ENCODE measurements at places on chromosomes 5 and 9. TPM values are rescaled to one million over a fixed set of nuclear protein-coding genes. Genes with fewer than 3 reads are reported as not detected.

DNA sequence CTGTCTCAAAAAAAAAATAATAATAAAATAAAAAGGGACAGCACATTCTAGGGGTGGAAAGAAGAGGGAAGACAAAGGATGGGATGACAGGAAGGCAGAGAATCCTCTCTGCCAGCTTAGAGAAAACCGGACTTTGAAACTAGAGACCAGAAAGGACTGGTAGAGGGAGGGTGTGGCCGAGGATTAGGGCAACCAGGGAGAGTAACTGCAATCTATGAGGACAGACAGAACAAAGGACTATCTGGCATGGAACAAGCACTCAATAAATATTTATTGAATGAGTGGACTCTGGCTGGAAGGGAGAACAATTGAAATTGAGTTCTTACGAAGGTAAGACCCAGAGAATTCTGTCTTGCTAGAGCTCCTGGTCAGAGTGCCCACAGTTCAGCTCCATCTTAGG, 2.4 kb downstream of the GBA2 start:
- DNase-seq, result no peak

DNA sequence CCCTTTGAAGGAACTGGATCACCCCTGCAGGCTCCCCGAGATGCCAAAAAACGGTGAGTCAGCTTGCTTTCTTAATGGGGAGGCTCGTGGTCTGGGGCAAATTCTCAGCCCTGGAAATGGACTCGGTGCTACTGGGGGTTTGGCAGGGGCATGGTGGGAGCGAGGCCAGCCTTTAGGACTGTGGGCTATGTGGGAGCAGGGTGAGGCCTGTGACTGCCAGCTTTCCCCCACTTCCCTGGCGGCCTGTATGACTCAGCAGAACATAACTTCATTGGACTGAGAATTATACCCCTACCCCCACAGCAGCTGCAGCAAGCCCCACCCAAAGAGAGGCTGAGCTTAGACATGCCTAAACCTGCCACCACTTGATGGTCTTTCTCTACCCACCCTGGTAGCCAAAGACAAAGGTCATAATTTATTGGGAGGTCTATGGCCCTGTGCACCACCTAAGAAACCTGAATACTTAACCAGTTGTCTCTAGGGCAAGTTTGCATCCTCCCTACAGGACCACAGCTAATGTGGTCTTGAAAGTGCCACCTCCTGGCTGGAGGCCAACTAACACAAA, 325.3 kb downstream of the TLE1 start:
- DNase-seq, result no peak

- no peak for DNase-seq
Observed at GRCh38 chr5:149030392-149030791, 32.5 kb downstream of the SH3TC2 start.

DNA sequence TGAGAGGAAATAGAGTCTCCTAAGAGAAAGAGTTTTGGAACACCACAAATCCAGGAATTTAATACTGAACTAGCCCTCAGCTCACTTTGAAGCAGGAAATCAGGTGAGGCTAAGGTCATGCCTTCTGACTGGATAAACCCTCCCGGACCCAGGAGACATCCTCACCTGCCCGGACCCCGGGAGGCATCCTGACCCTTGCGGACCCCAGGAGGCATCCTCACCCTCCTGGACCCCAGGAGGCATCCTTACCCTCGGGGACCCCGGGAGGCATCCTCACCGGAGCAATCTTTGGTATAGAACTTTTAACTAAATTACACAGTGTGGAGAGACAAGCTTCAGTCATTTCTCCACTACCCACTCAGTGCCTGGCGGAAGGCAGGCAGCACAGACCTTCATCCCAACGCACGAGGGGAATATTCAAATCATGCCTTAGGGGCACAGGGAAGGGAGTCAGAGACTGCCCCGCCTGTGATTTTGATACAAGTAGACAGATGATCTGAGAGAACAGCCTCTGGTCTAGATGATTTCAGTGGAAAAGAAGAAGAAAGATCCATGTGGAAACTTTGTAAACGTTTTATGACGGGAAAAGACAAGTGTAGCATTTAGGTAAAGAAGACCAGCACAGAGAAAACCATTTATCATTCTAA, 21.3 kb downstream of the STXBP1 start:
- DNase-seq, result no peak

DNA sequence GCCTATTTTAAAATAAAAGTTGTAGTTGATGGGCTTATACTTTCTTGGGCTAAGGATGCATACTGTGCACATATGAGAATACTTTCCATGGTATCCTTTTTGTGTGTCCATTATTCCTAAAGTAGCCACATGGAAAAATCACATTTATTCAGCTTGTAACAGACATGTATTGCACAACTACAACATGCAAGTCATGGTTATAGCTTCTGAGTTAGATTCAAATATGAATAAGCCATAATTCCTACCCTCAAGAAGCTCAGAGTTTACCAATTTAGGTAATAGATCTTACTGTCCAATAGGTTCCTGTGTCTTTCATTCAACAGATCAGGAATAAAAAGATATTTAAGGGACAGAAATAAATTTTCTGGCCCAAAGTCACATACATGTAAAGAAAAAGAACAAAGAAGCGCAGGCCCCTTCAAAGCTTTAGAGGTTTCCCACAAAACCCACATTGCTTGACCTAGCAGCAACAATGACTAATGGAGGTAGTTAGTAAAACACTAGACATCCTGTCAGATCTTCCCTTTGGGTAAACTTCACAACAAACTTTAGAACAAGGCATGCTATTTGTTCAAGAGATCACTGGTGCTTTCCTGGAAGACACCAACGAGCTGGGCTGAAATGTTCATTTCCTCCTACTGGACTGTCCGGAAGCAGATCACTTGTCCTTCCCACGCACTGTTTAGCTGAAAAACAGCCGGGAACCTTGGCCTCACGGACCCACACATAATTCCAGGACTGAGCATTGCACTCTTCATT, 78.4 kb upstream of the ITGA1 start:
- no peak for DNase-seq

DNA sequence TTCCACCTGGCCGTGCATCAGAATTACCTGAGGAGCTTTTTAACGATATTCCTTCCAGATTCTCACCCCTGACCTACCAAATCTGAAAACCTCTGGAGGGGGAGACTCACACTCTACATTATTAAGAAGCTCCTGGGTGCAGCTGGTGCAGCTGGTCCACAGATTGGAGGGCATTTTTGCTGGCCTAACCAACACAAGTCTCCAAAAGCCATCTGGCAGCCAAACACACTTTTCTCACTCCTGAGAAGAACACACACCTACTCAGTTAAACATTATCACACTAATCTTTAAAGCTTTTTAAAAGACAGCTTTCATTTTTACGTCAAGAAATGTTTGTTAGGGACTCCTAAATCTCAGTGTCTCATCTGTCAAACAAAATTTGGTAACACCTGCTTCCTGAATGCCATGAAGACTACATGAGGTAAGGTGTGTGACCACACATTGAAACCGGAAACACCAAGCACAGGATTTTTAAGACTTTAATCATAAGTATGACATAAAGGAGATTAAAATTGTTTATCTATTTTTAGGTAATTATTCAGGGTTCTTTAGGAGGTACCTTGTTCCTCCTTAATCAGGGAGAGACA, 14.2 kb upstream of the PTPN3 start:
- DNase-seq, result no peak

DNA sequence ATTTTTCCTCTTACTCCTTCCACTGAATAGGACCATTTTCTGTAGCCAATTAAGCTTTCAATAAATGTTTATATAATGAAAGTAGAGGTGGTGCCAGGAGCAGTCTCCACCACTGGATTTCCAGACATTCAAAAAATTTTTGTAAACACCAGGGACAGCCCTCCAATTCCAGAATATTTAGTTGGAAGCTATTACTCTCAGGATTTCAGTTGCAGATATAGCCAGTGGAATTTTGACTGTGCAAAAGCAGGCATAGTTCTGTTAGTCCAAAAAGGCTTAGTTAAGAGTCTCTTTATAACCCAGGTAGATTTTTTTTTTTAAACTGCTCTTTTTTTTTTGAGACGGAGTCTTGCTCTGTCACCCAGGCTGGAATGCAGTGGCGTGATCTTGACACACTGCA, 138.1 kb upstream of the DMRT1 start:
- DNase-seq, result no peak

GRCh38 chr9:81227507-81228245, 461.7 kb downstream of the TLE1 start:
- no peak for DNase-seq

Gene SHISAL2B
- not detected for total RNA-seq

- no peak for DNase-seq
Observed at GRCh38 chr9:31188496-31188895, 1195.9 kb upstream of the ACO1 start.

Gene MEIKIN
- not detected for total RNA-seq

Gene CMYA5
- 49.4 TPM for total RNA-seq

Gene LAMC3
- total RNA-seq, result 4.1 TPM

DNA sequence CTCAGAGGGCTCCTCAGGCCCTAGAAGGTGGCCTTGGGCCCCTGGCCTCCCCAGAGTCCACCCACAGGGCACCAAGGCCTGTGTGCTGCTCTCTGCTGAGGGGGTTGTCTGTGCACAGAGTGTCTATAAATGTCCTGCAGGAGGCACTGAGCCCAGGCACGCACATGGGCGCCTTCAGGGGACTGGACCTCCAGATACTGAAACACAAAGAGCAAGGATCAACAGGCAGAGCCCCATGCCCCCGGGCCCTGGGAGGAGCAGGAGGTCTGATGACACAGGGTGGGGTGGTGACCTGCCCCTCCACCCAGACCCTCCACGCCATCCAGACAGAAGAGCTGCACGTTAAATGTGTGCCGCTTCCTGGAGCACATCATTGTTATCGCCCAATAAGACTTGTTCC, 64.6 kb upstream of the SIMC1 start:
- no peak for DNase-seq

DNA sequence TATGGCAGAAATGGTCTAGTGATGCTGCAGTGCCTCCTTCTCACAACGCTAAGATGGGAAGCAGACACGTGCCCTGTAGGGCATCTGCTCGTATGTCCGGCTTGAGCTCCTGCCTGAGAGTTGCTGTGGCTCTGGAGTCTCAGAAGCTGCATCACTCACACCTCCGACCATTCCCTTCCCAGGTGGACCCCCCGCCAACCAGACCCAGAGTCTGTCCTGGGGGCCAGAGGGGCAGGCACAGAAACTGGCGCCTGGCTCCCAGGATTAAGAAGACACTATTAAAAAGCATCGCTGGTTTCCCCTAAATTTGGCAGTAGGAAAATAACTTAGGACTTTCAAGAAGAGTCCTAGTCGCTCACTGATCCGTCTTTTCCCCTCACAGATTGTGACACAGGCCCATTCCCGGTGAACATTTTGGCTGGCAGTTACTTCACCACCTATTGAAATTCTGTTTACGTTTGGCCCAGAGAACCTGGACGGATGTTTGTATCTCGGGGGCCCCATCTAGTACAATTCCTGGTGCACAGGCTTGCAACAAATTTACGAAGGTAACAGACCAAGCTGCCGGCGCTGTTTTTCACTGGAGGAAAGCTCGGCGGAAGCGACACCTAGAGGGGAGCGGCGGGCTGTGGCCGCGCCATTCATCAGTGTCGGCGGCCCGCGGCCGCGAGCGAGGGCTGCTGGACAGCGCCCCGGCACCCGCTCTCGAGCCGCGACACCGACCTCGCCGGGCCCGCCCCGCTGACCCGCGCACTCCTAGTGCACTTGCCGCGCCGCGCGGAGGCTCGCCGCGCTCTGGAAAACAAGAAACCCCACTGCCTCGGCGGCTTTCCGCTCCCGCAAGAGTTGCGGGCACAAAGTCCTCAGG, 1.6 kb downstream of the FSTL4 start:
- DNase-seq, result no peak

DNA sequence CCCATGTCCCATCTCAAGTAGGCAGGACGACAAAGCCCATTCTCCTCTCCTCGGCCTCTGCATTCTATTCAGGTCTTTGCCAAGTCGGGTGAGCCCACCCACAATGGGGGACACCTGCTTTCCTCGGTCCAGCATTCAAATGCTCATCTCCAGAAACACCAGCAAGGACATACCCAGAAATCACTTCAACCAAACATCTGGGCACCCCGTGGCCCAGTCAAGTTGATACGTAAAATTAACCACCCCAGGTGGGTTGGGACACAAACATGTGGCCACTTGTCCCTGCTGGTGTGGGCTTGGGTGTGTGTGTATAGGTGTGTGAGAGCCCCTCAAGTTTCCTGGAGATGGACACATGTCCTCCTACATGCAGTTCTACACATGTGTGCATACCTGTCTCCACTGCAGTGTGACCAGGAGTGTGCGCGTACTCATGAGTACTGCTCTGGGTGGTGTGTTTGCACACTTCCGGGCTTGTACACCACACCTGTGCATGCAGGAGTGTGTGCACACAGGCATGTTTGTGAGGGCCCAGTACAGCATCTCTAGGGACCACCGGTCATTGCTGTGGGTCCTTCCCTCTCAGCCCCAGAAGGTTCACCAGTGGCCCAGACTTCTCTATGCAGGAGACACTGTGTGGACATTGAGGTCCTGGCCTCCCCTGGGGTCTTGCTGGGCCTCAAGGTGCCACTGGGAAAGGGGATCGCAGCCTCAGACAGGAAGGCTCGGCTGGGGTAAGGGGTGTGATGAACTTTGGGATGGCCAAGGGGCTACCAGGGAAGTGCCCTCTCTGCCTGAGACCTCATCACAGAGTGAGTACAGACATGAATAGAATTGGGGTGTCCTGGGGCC, 35.4 kb upstream of the RXRA start:
- DNase-seq, result no peak

- DNase-seq, result no peak
Observed at GRCh38 chr5:40093550-40093949, 586.2 kb upstream of the PTGER4 start.

- DNase-seq, result no peak
Observed at GRCh38 chr5:16707168-16707868, 90.5 kb upstream of the RETREG1 start.

Gene ITGA2
- 7.0 TPM for total RNA-seq

GRCh38 chr9:5509573-5509972, 758 bp upstream of the PDCD1LG2 start:
- no peak for DNase-seq

GRCh38 chr5:1477341-1477740, 32.1 kb upstream of the SLC6A3 start:
- no peak for DNase-seq

GRCh38 chr5:56512313-56512996, 279.3 kb upstream of the ANKRD55 start:
- DNase-seq, result peak; percentile 28

Gene TLX3
- not detected for total RNA-seq

DNA sequence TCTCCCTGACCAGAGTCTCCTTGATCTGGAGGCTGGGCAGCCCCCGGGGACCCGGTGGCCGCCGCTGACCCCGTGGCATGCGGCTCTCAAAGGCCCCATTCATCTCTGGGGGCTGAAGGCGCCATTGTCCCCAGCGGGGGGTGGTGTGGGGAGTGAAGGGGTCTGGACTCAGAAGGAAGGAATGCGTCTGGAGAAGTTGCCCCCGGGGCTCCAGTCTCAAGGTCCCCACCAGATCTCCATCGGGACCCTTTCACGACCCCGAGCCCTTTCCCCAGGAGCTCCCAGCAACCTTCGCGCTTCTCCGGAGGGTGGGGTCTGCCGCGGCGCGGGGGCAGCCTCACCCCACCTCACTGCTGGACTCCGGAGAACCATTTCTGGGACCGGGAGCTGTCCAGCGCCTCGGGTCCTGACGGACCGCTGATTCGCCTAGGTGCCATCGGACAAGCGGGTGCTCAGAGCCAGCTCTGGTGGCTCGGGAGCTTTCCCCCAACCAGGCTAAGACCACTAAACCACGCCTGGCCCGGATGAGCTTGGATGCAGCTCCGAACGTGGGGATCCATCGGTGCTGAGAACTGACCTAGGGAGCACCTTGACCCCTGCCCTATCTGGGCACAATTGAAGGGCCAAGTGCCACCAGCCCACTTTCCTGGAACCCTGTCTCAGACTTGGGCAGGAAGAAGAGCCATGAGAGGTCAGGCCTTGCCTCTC, 5.1 kb upstream of the PCDH1 start:
- DNase-seq, result no peak

Gene C5orf47
- 0.21 TPM for total RNA-seq

Data from uterus (tissue), 4 donors.